ENCODE measurements at places on chromosomes 11 and 22.
A peak's percentile ranks its signal among the peaks of the same experiment; 100 is the strongest.

- DNase-seq, result no peak
Observed at GRCh38 chr22:46455446-46455845, 82.0 kb downstream of the CELSR1 start.

GRCh38 chr11:1461826-1462697 lies 24.5 kb downstream of the MOB2 start:
- DNase-seq, result no peak

- DNase-seq, result no peak
Observed at GRCh38 chr11:44125598-44125997, 30.1 kb downstream of the EXT2 start.

GRCh38 chr22:26406118-26406517 lies 22.9 kb upstream of the ASPHD2 start:
- no peak for DNase-seq

- DNase-seq, result no peak
Observed at GRCh38 chr11:130034236-130034635, 31.6 kb upstream of the PRDM10 start.

DNA sequence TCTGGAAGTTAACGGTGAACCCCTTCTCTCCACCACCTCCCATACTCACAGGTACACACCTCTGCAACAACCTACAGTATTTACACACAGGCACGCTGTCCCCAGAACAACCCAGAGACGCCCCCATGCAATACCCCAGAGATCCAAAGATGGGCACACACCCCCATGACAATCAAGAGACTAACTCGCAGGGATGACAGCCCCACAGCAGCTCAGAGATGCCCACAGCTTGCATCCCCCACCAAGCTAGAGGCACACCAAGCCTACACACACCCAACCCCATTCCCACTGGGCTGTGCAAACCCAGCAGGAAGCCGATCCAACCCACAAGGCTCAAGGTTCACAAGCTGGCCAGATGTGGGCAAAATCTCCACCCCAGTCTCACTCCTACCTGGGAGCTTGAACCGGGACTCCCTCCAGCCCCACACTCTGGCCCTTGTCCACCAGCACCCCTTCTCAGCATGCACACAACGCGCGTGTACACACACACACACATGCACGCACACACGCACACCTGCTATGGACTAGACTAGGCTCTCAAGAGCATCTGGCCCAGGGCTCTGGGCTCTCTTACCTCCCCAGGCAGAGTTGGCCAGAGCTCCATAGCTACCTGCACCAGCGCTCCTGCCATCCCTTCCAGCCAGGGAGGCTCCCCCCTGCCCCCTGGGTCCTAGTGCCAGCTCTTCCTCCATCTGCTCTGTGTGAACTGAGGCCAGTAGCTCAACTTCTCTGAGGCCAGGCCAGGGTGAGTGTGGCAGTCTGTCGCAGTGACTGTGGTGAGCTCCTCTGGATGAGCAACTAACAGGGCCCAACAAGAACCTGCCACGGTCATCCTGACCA lies 11.5 kb downstream of the STARD10 start:
- DNase-seq, result no peak

- DNase-seq, result no peak
Observed at GRCh38 chr11:130473056-130473794, 24.8 kb downstream of the ADAMTS15 start.

DNA sequence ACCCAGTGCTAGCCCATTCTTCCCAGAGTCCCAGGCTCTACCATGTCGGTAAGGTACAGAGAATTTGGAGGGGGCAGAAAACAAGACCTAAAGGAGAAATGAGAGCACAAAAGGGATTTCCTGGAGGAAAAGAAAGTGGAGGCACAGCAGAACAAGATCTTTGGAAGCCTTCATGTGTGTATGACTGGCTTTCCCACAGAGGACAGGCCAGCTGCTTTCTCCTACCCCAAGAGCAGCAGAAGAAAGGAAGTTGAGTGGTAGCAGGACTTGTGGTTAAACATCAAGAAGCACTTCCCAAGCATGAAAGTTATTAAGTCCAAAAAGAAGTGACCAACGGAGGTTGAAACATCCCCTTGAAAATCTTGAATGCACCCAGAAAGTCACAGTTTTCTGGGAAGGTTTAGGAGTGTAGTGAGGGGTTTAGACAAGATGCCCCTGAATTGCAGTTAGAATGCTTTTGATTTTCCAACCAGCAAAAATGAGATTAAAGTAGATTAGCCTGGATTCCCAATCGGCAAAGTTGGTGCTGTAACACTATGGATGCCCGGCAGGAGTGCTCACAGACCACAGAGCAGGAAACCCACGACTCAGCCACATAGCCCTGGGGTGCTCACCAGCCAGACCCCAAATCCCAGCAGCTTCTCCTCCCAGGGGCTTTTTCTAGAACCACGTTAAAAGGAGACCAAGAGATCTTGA lies 608 bp downstream of the TMPRSS13 start:
- DNase-seq, result no peak

DNA sequence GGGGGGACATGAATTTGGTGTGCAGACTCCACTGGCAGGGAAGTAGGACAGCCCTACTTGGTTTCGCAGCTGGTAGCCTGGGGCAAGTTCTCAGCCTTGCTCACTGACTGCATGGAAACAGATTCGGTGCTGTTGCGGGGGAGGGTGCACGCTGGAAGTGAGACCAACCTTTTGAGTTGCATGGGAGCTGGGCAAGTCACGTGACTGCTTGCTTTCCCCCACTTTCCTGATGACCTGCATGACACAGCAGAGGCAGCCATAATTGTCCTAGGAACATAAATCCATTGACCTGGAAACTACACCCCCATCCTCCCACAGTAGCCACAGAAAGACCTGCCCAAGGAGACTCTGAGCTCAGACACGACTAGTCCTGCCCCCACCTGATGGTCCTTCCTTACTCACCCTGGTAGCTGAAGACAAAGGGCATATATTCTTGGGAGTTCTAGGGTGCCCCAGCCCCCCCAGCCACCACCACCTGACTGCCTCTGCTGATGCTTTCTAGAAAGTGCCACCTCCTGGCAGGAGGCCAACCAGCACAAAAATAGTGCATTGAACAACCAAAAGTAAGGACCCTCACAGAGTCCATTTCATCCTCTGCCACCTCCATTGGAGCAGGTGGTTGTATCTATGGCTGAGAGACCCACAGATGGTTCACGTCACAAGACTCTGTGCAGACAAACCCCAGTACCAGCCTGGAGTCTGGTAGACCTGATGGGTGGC lies 4.1 kb upstream of the HBG2 start:
- no peak for DNase-seq

- DNase-seq, result no peak
Observed at GRCh38 chr11:87779276-87780067, 395.8 kb downstream of the RAB38 start.

DNA sequence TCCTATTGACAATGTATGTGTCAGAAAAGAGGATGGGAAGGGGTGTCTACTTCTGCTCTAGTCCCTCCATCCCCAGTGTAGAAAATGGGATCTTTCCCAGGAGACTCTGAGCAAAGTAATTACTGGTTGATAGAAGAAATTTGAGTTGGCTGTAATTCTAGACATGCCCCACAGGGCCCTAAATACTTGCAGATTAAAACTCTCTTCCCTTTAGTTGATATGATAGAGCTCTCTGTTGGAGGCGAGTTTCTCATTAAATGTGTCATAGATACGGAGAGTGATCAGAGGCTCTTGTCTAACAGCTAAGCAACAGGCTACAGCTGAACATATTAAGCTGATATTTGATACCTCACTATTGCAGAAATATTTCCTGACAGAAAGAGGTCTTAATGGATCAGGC lies 32.9 kb downstream of the OR52E1 start:
- no peak for DNase-seq

DNA sequence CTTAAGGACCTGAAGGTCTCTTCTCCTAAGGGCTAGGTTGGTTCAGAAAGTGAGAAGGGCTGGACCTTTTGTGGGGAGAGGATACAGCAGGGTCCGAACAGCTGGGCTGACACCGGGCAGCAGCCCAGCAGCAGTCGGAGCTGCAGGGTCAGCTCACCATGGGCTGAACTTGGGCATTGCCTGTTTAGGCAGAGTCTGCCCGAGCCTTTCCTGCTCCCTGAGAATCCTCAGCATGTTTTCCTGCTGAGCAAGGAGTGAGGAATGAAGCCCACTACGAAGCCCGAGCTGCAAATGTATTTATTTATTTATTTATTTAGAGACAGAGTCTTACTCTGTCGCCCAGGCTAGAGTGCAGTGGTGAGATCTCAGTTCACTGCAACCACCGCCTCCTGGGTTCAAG lies 83.9 kb downstream of the PTPRJ start:
- peak; percentile 41 for DNase-seq

GRCh38 chr11:96147186-96147585 lies 195.8 kb downstream of the MAML2 start:
- DNase-seq, result no peak

- DNase-seq, result no peak
Observed at GRCh38 chr11:16997624-16998023, 16.6 kb downstream of the PLEKHA7 start.

- peak; percentile 14 for DNase-seq
Observed at GRCh38 chr11:117523680-117524079, 196.0 kb downstream of the CEP164 start.

DNA sequence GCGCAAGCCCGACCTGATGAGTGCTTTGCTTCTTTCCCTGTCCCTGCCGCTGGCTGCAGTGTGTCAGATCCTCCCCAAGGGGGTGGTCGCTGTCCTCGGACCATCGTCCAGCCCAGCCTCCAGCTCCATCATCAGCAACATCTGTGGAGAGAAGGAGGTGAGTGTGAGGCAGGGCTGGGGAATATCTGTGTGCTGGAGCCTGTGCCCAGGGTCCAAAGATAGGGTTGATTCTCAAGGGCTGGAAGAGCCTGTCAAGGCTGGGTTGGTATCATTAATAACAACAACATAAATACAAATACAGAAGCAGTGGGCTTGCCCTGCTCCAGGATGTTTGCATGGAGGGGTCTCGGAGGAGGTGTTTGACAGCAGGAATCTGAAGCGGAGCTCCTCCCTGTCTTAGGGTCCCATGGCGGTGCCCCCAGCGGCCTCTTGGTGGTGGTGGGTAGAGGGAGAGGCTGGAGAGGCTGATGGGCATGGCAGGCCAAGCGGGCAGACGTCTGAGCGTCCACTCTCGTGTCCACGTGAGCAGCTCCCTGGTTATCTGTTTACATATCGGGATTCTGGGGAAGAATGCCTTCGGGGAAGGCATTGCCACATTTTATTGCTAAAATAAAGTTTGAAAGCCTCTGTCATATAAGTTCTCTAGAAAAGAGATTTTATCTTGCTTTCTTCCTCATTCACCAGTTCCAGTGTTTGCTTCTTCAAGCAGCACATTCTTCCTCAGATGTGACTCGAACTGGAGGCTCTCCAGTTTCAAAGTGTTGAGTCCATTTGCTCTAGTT lies 208.4 kb upstream of the TBCEL start:
- no peak for DNase-seq

- DNase-seq, result no peak
Observed at GRCh38 chr22:38133331-38133730, 22.8 kb upstream of the BAIAP2L2 start.

- DNase-seq, result no peak
Observed at GRCh38 chr22:32820131-32821119, 18.9 kb downstream of the TIMP3 start.

GRCh38 chr22:47738472-47739013 lies 976.1 kb downstream of the TBC1D22A start:
- DNase-seq, result no peak

DNA sequence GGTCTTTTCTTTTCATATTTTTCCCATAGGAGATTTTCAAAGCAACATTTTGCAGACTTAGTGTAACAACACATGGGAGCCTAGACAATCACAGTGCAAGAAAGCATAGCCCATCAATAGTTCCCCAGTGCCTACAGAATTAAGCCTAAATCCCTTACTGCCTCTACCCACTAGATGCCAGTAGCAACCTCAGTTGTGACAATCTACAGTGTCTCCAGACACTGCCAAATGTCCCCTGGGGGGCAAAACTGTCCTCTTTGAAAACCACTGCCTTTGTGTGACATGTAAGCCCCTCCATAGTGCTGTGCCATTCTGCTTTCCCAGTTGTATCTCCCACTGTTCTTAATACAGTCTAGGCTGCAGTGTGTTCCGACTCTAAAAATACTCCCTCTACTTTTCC lies 1329.0 kb downstream of the LRRC4C start:
- no peak for DNase-seq

DNA sequence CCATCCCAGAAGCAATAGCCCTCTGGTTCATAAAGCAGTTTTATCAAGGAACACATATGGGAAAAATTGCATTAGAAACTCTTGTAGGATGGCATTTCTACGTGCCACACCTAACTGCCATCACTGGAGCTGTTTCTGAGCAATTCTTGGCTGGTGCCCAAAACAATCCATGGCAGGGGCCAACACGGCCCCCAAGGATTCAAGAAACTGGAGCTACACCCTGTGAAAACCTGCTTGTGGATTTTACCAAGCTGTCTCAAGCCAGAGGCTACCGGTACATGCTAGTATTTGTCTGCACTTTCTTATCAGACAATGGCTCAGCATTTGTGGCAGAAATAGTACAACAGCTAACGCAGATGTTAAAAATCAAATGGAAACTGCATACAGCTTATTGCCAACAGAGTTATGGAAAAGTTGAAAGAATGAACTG lies 42.4 kb upstream of the GLYAT start:
- DNase-seq, result no peak

DNA sequence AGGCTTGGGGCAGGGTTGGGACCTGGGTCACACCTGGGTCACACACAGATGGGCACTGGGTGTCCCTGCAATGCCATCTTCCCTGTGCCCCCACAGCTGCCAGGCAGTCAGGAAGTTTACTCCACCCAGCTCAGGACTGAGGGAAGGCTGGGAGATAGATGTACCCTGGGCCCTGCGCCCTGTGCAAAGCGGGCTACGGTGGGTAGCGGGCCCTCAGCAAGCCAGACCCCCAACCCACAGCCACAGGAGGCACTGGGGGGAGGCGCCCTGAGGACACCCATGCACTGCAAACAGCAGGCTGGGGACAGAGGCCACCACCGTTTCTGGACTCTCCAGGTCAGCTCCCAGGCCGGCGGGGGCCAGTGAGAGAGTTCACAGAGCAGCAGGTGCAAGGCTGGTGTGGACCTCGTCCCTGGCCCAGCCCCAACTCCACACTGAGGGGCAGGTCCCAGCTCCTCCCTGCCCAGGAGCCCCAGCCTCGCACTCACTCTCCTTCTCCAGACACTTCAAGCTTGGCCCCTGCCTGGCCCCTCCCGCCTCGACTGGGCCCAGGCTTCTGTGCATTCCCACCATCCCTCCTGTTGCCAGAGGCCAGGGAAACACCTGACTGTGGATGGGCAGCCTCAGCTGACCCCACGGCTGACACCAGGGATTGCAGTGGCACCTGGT lies 4.9 kb downstream of the DUSP8 start:
- DNase-seq, result no peak

DNA sequence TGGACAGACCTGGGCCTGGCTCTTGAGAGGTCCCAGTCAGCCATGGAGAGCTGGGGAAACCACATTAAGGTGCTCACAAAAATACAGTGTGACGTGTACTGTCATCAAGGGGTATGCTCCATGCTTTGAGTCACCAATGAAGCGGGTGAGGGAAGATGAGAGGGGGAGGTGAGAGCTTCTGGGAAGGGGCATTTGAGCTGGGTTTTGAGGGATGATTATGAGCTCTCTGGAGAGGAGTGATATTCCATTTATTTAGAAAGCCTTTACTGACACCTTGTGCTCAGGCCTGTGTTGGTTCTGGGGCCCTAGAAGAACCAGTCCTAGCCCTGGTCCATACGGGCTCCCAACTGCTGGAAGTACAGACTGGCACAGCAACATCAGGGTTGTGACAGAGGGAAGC lies 10.4 kb upstream of the ARHGEF17 start:
- no peak for DNase-seq
